ENCODE measurements at places on chromosomes 4 and X.

DNA sequence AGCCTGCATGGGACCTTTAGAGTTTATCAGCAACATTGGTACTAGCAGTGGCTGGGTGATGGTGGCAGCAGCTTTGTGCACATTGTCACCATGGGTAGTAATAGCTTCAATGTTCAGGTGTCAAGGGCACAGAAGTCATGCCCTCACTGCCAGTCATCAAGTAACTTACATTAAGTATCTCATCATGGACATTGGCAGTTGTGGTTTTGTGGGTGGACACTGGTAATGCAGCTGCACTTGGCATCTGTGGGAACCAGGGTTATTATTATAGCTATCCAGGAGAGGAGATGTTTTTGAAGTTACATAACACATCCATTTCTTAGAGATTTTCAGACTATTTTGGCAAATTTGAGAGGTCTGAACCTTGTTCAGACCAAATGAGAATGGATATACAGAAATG is 243.2 kb upstream of the NOCT start:
- no peak for DNase-seq

GRCh38 chrX:48779399-48779798 is 7.0 kb upstream of the GATA1 start:
- DNase-seq = no peak

- DNase-seq = peak; percentile 64
Measured at GRCh38 chr4:15702941-15703403, at the start of gene BST1. Gene BST1 (plus strand): TSS chr4:15703065. CDS start chr4:15703145, 80 bp downstream.

DNA sequence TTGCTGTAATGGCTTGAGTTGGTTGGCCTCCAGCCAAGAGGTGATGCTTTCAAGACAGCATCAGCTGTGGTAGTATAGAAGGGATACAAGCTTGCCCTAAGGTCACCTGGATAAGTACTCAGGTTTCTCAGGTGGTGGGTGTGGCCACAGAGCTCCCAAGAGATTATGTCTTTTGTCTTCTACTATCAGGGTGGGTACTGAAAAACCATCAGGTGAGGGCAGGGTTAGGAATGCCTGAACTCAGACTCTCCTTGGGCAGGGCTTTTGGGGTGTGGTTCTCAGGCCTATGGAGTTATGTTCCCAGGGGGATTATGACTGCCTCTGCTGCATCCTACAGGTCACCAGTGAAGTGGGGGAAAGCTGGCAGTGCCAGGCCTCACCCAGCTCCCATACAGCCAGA is 654.6 kb upstream of the GALNT7 start:
- peak; percentile 9 for DNase-seq

- DNase-seq = peak; percentile 89
Measured at GRCh38 chrX:103533511-103534216, 14.4 kb upstream of the RAB40A start.

GRCh38 chrX:40746521-40746920 is 11.2 kb upstream of the MED14 start:
- no peak for DNase-seq

- no peak for DNase-seq
Measured at GRCh38 chr4:7694324-7694723, 245.3 kb downstream of the AFAP1 start.

DNA sequence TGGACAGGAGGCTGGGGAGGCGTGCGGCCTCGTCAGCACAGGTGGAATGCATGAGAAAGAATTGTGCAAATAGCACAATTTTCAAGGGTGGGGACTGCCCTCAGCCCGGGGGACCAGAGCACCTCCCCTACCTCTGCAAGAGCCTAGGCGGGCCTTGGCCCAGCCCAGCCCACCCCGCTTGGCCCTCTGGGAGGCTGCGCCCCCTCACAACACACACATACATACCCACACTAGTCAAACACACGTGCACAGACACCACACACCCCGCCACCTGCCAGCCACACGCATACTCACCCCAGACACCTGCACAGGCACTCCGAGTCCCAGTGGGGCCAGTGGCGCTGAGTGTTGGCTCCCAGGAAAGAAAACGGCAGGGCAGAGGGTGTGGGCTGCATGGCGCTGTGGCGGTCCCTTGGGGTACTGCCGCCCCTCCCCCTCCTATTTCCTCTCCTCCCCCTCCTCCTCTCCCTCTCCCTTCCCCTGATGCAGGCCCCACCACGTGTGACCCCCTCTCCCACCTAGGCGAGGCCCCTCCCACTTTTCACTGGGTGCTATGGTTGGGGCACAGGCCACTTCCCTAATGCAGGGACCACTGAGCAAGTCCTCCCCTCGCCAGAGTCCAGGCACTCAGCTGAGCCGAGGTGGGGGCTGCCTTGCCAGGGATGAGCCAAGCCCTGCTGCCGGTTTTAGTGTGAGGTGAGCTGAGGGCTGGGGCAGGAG is 84.5 kb downstream of the FAM53A start:
- no peak for DNase-seq

DNA sequence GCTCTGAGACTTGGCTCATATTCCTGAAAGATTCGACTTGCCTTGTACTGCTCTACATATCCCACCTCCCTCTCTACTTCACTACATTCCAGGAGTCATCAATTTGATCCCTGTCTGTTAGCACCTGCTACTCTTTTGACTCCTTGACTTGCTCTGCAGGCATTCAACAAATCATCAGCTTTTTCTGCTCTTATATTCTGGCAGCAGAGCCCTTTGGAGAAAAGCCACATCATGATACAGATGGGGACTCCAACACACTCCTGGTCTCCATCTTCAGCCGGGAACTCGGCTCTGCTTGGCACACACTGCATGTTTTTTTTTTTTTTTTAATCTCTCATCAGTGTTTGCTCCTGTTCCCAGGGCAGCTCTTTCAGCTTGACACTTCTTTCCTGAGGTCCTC is 293.2 kb upstream of the LCORL start:
- DNase-seq = no peak

- DNase-seq = no peak
Measured at GRCh38 chr4:59936566-59936965, 1263.6 kb upstream of the ADGRL3 start.

DNA sequence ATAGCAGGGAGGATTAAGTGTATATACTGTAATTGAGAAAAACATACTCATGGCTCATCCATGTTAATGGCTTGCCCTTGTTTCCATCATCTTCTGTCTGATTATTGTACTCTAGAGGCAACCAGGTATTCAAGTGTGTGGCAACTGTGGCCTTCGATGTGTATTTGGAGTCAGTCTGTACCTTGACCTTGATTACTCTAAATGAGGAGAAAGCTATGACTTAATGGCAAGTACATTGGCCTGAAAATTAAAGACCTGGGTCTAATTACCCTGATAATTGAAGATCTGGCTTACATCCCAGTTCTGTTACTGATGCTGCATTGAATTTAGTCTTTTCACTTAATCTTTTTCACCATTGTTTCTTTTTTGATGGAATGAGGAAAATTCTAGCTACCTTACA is 409.2 kb downstream of the CCSER1 start:
- DNase-seq = no peak

DNA sequence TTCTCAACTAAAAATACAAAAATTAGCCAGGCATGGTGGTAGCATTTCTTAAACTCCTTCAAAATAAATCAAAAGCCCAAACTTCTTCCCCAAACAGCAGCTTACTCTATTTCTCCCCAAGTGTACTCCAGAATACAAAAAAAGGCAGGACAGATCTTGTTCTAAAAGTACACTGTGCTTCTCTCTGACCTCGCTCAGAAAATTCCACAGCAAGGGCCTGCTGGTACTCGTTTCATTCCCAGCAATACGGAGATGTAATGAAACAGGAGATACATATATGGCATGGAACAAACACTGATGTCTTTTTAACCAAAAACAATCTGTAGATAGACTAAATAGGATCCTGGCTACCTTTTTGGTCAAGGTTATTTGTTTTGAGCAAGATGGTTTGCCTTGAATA is 25.2 kb downstream of the MAP7D2 start:
- DNase-seq = no peak

DNA sequence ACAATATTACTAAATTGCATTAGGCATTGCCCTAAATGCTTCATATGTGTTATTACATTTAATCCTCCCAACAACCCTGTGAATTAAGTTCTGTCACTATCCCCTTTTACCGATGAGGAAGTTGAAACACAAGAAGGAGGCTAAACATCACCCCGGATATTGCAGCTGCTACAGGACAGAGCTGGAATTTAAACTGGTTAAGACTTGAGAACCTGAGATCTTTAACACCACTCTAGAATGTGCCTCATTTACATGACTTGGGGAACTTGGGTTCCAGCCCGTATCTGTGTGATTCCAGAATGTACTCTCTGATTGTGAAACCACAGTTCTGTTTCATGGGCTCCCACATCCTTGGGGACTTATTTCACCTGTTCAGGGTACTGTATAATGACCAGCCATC is 165.1 kb upstream of the PPARGC1A start:
- DNase-seq = no peak

All from ELF-1 (cell line).